ENCODE measurements at places on chromosomes 5 and 9. TPM values are rescaled to one million over a fixed set of nuclear protein-coding genes. Genes with fewer than 3 reads are reported as not detected.

DNA sequence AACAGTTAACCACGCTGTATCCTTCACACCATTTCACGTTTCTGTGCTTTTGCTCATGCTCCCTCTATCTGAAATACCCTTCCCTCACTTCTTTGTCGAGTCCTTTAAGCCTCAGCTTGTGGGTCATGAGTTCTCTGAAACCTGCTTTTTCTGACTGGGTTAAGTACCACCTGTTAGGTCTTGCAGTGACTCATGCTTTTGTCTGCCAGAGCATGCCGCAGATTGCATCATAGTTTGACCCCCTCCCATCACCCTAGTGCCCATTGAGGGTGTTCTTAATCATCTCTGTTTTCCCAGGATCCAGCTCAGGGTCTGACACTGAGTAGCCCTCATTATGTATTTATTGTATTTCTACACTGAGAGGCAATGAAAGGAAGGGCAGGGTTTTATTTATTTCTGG, 190.2 kb downstream of the ASTN2 start:
- H3K27me3 ChIP-seq = no peaks in the 10 kb centered on the region
- no peaks in the 10 kb centered on the region for H3K36me3 ChIP-seq
- no peaks in the 10 kb centered on the region for H3K4me1 ChIP-seq
- no peak overlapping the region for H3K27ac ChIP-seq
- DNase-seq = no peak

DNA sequence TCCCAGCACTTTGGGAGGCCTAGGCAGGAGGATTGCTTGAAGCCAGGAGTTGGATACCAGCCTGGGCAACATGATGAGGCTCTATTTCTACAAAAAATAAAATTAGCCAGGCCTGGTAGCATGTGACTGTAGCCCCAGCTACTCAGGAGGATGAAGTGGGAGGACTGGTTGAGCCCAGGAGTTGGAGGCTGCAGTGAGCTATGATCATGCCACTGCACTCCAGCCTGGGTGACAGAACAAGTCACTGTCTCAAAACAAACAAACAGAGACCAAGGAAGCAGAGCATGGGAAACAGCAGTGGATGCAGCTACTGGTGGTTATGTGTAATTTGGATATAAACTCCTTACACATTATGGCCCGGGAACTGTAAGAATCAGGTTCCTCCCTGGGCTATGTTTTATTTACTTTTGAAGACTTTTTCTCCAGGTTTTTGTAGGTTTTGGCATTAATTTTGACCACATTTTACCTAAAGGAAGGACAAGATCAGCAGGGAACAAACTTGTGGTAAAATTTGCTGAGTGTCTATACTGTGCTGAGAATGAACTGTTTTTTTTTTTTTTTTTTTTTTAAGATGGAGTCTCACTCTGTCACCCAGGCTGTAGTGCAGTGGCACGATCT, 8.3 kb downstream of the KIF2A start:
- no peaks in the 10 kb centered on the region for H3K27me3 ChIP-seq
- DNase-seq = no peak
- H3K4me1 ChIP-seq = no peaks in the 10 kb centered on the region
- no peaks in the 10 kb centered on the region for H3K36me3 ChIP-seq
- no peak overlapping the region for H3K4me3 ChIP-seq
- H3K27ac ChIP-seq = no peak overlapping the region

DNA sequence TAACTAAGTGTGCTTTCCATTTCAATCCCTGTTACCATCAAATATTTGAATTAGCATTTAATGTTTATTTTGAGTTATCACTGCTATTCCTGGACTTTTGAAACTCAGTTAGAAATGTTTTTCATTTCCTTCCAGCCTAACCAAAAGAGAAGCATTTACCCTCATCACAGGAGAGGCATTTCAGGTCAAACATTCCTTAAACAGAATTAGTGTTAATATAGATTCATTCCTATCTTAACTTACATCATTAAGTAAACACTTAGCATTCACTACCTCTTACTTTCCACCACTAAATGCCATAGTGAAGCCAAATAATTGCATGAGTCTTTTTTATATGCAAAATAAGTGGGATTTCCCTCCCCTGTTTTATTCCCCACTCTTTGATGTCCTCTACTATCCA, 136.6 kb upstream of the OR13F1 start:
- DNase-seq = no peak
- no peak overlapping the region for H3K4me3 ChIP-seq
- H3K27ac ChIP-seq = no peak overlapping the region
- H3K27me3 ChIP-seq = no peaks in the 10 kb centered on the region
- H3K36me3 ChIP-seq = no peaks in the 10 kb centered on the region

- H3K36me3 ChIP-seq = no peaks in the 10 kb centered on the region
- H3K27me3 ChIP-seq = peaks cover 3% of the 10 kb centered on the region
- H3K4me3 ChIP-seq = no peak overlapping the region
- no peaks in the 10 kb centered on the region for H3K4me1 ChIP-seq
These were observed 234.2 kb upstream of the IRX2 start for GRCh38 chr5:2985718-2986117.

- DNase-seq = no peak
- H3K4me1 ChIP-seq = no peaks in the 10 kb centered on the region
- no peak overlapping the region for H3K27ac ChIP-seq
- no peaks in the 10 kb centered on the region for H3K27me3 ChIP-seq
These were observed 126.0 kb upstream of the TMEM161B start for GRCh38 chr5:88394536-88395175.

- no peaks in the 10 kb centered on the region for H3K36me3 ChIP-seq
- H3K27me3 ChIP-seq = no peaks in the 10 kb centered on the region
- no peak for DNase-seq
- H3K27ac ChIP-seq = no peak overlapping the region
- no peaks in the 10 kb centered on the region for H3K4me1 ChIP-seq
These were observed 485.5 kb upstream of the SEMA6A start for GRCh38 chr5:117060099-117060498.

- H3K36me3 ChIP-seq = no peaks in the 10 kb centered on the region
- no peak overlapping the region for H3K4me3 ChIP-seq
- H3K4me1 ChIP-seq = no peaks in the 10 kb centered on the region
- H3K27ac ChIP-seq = no peak overlapping the region
These were observed 61.9 kb downstream of the NSD1 start for GRCh38 chr5:177195307-177195952.

The AGXT2 gene
- not detected for total RNA-seq

The LCN6 gene
- total RNA-seq = 7.8 TPM

The MYMK gene
- not detected for total RNA-seq

Measured in prostate gland (tissue), 2 donors.